Spinal cord (tissue), 10 donors: ENCODE measurements at places on chromosomes 3 and 15. TPM values are rescaled to one million over a fixed set of nuclear protein-coding genes. Genes with fewer than 3 reads are reported as not detected.
A peak's percentile ranks its signal among the peaks of the same experiment; 100 is the strongest.

Gene CPLX3
- 0.11 TPM for total RNA-seq

DNA sequence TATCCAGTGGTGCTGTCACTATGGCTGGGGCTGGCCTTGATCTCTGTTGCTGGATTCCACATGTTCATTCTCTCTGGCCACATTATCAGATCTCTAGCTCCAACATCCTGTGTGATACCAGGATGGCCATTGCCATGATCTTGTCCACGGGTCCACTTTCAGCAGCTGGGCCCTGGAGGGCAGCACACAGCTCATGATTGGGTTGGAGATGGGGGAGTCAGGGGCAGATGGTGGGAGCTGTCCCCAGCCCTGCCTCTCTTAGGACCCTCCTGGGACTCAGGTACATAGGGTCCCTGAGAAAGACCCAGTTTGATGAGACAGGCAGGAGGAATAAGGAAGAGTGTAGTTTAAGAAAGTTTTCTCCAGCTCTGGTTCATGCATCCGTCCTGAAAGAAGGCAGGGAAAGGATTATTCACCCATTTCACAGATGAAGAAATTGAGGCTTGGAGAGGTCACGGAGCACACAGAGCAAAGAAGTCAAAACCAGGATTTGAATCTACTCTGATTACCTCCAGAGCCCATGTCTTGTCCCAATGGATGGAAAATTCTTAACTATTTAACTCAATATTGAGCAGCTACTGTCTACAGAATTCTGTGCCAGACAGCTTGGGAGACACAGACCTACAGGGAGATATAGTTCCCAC, 100.5 kb downstream of the LINGO1 start:
- H3K4me3 ChIP-seq: no peak overlapping the region
- no peak overlapping the region for H3K27ac ChIP-seq
- DNase-seq: no peak
- no peaks in the 10 kb centered on the region for H3K27me3 ChIP-seq

GRCh38 chr3:194280777-194281176, 70.4 kb downstream of the CPN2 start:
- H3K36me3 ChIP-seq: no peaks in the 10 kb centered on the region
- no peak overlapping the region for H3K4me3 ChIP-seq
- no peak for DNase-seq
- H3K27ac ChIP-seq: no peak overlapping the region
- peaks cover 45% of the 10 kb centered on the region for H3K4me1 ChIP-seq
- H3K27me3 ChIP-seq: peaks cover 10% of the 10 kb centered on the region

Gene MAP4
- total RNA-seq: 123 TPM

DNA sequence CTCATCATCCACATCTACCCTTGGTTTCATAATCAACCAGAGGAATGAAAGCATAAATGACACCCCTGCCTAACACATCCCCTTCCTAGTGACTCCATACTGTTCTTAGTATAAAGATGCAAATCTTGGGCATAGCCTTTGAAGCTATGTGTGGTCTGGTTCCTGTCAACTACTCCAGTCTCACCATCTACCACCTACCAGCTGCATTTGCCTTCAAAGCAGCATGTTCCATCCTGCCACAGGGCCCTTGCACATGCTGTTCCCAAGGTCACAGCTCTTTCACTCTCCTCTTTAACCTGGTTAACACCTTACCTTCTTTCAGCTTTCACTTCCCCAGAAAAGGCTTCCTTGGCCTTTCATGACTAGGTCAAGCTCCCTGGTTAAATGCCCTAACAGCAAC, 62.3 kb upstream of the ARHGEF3 start:
- no peak overlapping the region for H3K27ac ChIP-seq
- H3K36me3 ChIP-seq: no peaks in the 10 kb centered on the region
- peaks cover 16% of the 10 kb centered on the region for H3K4me1 ChIP-seq
- no peak for DNase-seq
- no peaks in the 10 kb centered on the region for H3K27me3 ChIP-seq

- peak overlapping the region; percentile 44 for H3K4me3 ChIP-seq
- DNase-seq: no peak
- peaks cover 17% of the 10 kb centered on the region for H3K4me1 ChIP-seq
- H3K36me3 ChIP-seq: peaks cover 9% of the 10 kb centered on the region
- H3K27ac ChIP-seq: no peak overlapping the region
Observed at GRCh38 chr15:28106294-28107110, 7.4 kb upstream of the OCA2 start.

Gene OR5K2
- not detected for total RNA-seq

DNA sequence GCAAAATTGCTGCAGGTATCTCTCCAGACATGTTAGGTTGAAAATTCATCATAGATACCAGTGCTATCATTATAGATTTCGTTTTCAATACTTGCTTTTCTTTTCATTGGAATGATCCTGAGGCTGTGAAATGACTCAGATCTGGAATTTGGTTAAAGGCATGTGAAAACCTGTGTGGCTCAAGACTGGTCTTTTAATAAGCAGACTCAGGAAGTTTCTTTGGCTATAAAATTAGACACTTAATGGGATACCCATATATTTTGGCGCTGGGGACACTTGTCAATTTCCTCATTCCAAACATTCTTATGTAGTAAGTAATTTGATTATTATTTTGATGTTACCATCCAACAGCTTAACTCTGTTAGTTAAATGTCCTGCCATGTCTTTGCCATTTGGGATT, 1041.1 kb upstream of the GBE1 start:
- H3K27me3 ChIP-seq: no peaks in the 10 kb centered on the region
- no peaks in the 10 kb centered on the region for H3K4me1 ChIP-seq
- no peak for DNase-seq

GRCh38 chr3:141656771-141657170, 81.3 kb upstream of the RNF7 start:
- no peak for DNase-seq
- no peak overlapping the region for H3K27ac ChIP-seq
- peaks cover 18% of the 10 kb centered on the region for H3K4me1 ChIP-seq
- no peak overlapping the region for H3K4me3 ChIP-seq

DNA sequence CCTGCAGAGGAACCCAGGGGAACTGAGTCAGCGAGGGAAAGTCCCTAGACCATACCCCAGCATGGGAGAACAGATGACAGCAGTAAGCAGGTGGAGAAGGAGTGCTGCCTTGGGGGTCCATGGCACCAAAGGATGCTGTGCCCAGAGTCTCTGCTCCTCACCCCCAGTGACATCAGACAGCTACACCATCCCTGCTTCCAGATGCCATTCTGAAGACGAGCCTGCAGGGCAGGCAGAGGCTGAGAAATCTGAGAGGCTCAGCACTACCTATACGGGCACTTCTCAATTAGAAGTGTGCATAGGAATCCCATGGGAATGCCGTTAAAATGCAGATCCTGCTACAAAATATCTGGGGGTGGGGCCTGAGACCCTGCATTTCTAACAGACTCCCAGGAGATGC, 211.3 kb upstream of the NSMCE3 start:
- no peak overlapping the region for H3K27ac ChIP-seq
- no peaks in the 10 kb centered on the region for H3K27me3 ChIP-seq
- H3K36me3 ChIP-seq: no peaks in the 10 kb centered on the region
- H3K4me1 ChIP-seq: peaks cover 5% of the 10 kb centered on the region

- H3K27ac ChIP-seq: peak overlapping the region; percentile 99
- DNase-seq: no peak
- H3K27me3 ChIP-seq: no peaks in the 10 kb centered on the region
- H3K4me3 ChIP-seq: peak overlapping the region; percentile 95
Observed at GRCh38 chr3:112335434-112335781, 2.5 kb downstream of the CD200 start.

GRCh38 chr3:34948517-34948916, 690.8 kb upstream of the ARPP21 start:
- H3K4me1 ChIP-seq: no peaks in the 10 kb centered on the region
- H3K27ac ChIP-seq: no peak overlapping the region
- no peaks in the 10 kb centered on the region for H3K36me3 ChIP-seq

DNA sequence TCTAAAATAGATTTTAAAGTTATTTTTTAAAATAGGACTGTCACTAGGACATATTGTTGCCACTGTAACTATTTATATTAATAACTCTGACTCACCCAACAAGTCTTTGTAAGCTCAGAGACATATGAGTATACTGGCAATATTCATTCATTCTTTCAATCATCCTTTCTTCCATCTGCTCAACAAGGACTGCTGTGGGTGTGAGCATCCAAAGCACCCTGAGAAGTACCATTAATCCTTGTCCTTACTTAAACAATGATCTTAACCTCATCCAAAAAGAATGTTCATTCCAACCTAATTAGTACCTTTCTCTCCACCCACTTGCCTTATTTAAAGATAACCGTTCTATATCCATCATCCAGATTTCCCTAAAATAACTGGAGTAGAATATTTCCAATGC, 94.2 kb upstream of the PPP2R3A start:
- H3K27me3 ChIP-seq: no peaks in the 10 kb centered on the region
- H3K4me3 ChIP-seq: no peak overlapping the region
- no peak overlapping the region for H3K27ac ChIP-seq
